Activated CD8-positive, alpha-beta memory T cell treated with anti-CD3 and anti-CD28 coated beads for 4 hours (primary cell): ENCODE measurements at places on chromosomes 7 and 10.

GRCh38 chr10:104337521-104337984 lies 712 bp downstream of the ITPRIP start:
- no peak for DNase-seq

GRCh38 chr10:131573707-131574106 lies 262.2 kb upstream of the TCERG1L start:
- no peak for DNase-seq

- DNase-seq = no peak
Observed at GRCh38 chr10:15168291-15168785, at the start of gene NMT2. Gene NMT2 (minus strand): TSS chr10:15168693. CDS start chr10:15168612, 81 bp downstream.

GRCh38 chr10:7756360-7756992 lies 31.3 kb downstream of the KIN start:
- no peak for DNase-seq

DNA sequence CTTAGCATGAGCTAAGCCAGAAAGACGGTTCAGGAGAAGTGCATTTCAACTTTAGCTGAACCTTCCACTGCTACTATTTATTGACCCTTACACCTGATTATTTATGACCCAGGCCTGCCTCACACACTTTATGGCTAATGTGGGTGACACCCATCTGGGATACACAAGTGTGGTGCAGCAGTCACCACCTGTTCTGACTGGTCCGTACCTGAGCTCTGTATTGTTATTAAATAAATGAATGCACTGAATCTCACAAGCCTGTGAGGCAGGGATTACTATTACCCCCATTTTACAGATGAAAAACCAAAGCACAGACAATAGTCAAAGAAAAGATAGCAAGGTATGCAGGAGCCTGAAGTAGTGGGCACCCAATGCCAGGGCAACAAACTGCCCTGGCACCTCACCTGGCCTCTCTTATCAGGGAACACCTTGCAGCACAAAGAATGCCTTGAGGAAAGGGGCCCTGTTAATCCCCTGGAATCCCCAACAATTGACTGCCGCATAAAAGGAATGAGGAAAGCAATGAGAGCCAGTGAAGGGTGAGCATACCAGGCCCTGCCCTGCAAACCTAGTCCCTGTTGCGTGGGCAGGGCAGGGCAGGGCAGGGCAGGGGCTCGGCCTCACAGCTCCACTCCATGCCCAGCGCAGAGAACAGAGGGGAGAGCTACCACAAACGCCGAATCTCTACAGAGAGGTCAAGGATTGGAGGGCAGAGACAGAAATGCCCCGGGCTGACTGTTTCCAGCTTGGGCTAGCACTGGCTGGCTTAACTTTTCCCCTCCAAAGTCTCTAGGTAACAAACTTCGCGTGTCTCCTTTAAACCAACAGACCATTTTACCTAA lies 1.3 kb downstream of the ANXA11 start:
- no peak for DNase-seq
